ENCODE measurements at places on chromosomes 12 and 14.

DNA sequence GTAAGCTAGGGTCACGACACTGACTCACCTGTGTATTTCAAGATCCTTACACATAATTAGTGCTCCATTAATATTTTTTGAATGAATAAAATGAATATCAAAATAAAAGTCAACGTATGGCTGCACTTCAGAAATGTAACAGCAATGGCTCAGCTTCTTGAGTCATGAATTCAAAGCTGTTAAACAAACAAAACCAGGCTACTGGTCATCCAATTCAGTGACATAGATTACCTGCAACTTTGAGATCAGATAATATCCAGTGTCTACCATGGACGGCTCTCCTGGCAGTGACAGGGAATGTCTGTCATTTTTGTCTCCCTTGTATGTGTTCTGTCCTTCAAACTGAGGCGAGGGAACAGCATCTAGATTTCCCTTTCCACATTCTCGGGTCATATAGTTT lies 225.6 kb downstream of the EFCAB11 start:
- DNase-seq, result no peak

- no peak for DNase-seq
Measured at GRCh38 chr12:15682826-15683225, 106.4 kb downstream of the EPS8 start.

GRCh38 chr12:19411234-19412204 lies 27.8 kb upstream of the AEBP2 start:
- no peak for DNase-seq

GRCh38 chr12:116734156-116734768 lies 3.6 kb downstream of the SPRING1 start:
- DNase-seq, result no peak

GRCh38 chr14:73887318-73887616 lies 608 bp downstream of the ZNF410 start:
- DNase-seq, result no peak

DNA sequence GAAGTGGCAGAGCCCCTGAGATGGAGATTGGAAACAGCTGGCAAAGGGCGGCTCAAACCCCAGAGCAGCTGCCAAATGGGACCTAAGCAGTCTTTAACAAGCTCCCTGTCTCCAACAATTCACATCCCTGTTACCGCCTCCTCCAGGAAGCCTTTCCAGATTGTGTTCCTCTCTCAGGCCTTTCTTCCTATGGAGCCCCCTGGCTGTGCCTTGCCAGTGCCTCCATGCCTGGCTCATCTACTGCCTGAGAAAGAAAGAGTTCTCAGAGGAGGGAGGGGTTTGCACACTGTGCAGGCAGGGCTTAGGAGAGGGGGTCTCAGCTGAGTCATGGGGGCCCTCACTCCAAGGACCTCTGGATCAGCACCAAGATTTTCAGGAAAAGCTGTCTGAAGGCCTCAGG lies 8.8 kb upstream of the KRT74 start:
- no peak for DNase-seq

GRCh38 chr14:52263190-52263589 lies 4.3 kb upstream of the PTGDR start:
- no peak for DNase-seq

GRCh38 chr12:25311506-25311905 lies 60.8 kb upstream of the KRAS start:
- no peak for DNase-seq

DNA sequence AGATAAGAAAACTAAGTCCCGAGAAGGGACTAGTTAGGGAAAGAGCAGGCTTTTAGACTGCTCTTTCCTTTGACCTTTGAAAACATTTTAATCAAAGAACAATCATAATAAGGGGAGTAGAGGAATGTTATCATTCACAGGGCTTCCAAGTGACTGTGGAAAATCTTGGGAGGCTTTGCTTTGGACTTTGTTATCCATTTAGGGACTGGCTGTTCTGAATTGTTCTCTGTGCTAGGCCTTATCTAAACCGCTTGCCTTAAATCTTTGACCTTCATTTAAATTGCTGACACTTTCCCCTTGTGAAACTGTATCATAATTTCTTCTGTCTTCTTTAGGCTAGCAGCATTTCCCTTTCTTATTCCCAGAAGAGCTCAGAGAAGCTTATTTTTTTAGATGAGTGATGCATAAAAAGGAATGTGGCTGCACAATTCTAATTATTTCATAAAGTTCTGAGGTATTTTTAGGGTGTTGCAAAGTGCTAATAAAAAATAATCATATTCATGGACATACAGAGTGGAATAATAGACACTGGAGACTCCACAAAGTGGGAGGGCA lies 9.5 kb upstream of the CALM1 start:
- no peak for DNase-seq

GRCh38 chr12:34108405-34108803 lies 86.1 kb downstream of the ALG10 start:
- no peak for DNase-seq

- no peak for DNase-seq
Measured at GRCh38 chr12:67410246-67410645, 141.1 kb downstream of the CAND1 start.

GRCh38 chr12:62930546-62931425 lies 4.2 kb downstream of the PPM1H start:
- DNase-seq, result no peak

DNA sequence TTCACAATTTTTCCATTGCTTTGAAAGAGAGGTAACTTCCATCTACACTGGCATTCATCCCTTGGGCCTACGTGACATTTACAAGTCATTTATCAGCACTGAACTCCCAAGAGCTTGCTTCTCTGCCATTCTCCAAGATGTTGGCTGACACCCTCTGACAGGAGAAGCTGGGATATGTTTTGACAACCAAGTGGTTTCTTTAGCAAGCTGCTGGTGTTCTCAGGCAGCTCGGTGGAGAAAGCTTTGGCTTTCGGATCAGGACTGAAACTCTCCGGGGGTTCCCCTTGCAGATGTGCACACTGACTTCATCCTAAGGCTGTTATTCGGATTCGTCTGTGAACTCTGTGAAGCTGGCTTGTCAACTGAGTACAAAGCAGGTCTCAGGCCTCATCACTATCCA lies 15.7 kb downstream of the KCNA5 start:
- no peak for DNase-seq

GRCh38 chr14:99232714-99233214 lies 39.2 kb downstream of the BCL11B start:
- no peak for DNase-seq

- DNase-seq, result no peak
Measured at GRCh38 chr12:120905856-120906384, 1.8 kb upstream of the SPPL3 start.

DNA sequence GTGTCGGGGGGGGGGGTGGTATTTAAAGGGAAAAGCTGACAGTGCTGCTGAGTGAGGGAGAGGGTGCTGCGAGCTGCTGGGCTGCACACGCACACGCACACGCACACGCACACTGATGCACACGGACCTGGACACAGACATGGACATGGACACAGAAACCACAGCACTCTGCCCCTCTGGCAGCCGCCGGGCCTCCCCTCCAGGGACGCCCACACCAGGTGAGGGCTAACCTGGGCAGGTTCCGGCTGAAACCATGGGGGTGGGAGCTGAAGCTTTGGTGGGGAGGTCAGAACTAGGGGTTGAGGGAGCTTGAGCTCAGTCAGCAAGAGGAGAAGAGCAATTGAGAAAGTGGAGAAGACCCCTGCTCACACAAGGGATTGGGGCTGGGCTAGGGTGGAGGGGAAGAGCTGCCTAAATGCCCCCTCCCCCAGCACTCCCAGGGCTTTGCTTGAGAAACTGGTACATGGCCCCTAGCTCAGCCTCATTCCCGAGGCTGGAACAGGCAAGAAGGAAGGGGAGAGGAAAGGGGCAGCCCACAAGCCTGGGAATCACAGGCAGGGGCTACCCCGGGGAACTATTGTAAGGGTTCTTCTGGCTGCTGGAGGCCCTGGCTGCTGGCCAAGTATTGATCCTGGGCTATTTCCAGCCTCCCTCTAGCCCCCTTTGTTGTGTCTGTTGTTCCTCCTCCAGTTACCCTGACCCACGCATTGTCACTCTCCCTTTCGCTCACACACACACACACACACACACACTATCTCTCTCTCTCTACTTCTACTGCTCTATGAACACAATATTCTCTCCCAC lies at the start of gene REM2:
Gene REM2 (plus strand): TSS at position 50 of the 804 bp plus-strand sequence. CDS start 66 bp downstream, at position 116.
- no peak for DNase-seq

- DNase-seq, result no peak
Measured at GRCh38 chr12:60201891-60202290, 606.1 kb downstream of the SLC16A7 start.

Data from NCI-H2081 (cell line).